ENCODE measurements at places on chromosomes 5 and 9. TPM values are rescaled to one million over a fixed set of nuclear protein-coding genes. Genes with fewer than 3 reads are reported as not detected.

The CCL27 gene
- not detected for total RNA-seq

The PFN3 gene
- not detected for total RNA-seq

The NXNL2 gene
- not detected for total RNA-seq

The ARSI gene
- total RNA-seq = 15.9 TPM

The ZMYND19 gene
- total RNA-seq = 14.2 TPM

The C6 gene
- total RNA-seq = not detected

The ACER2 gene
- total RNA-seq = 2.2 TPM

The ANKRD33B gene
- total RNA-seq = 7.2 TPM

The URM1 gene
- 29.1 TPM for total RNA-seq

The TNFSF15 gene
- total RNA-seq = 4.3 TPM

The TLR4 gene
- total RNA-seq = 14.7 TPM

The PRRT1B gene
- not detected for total RNA-seq

The CEL gene
- not detected for total RNA-seq

The AK3 gene
- 39.2 TPM for total RNA-seq

The SLC36A2 gene
- 1.7 TPM for total RNA-seq

The SLC36A3 gene
- 1.4 TPM for total RNA-seq

The PCDHA7 gene
- total RNA-seq = 3.9 TPM

The FBXO38 gene
- 79.4 TPM for total RNA-seq

The OR1J2 gene
- total RNA-seq = 1.2 TPM

The FBXL7 gene
- total RNA-seq = 7.9 TPM

The TTC23L gene
- 0.72 TPM for total RNA-seq

The FXN gene
- total RNA-seq = 8.2 TPM

The TAF11L11 gene
- total RNA-seq = 0.96 TPM

The CDO1 gene
- not detected for total RNA-seq

The TPPP gene
- total RNA-seq = 1.9 TPM

The KIF4B gene
- total RNA-seq = 4.8 TPM

The DNAJA1 gene
- total RNA-seq = 51.3 TPM

The MTRR gene
- total RNA-seq = 43.1 TPM

The DRD1 gene
- 2.4 TPM for total RNA-seq

The PCDHGA3 gene
- total RNA-seq = 2.2 TPM

The GMCL2 gene
- 4.1 TPM for total RNA-seq

The AFAP1L1 gene
- total RNA-seq = 0.72 TPM

The MLANA gene
- total RNA-seq = 1.2 TPM

The BHMT2 gene
- 18.3 TPM for total RNA-seq

The KCNV2 gene
- total RNA-seq = 1.4 TPM

The UBE2QL1 gene
- total RNA-seq = 0.72 TPM

The SHB gene
- 24.1 TPM for total RNA-seq

The NFIB gene
- 33.0 TPM for total RNA-seq

The DDX41 gene
- 56.3 TPM for total RNA-seq

The AJM1 gene
- total RNA-seq = 1.4 TPM

The MARCHF11 gene
- 8.2 TPM for total RNA-seq

The NR5A1 gene
- not detected for total RNA-seq

The CNOT6 gene
- 18.8 TPM for total RNA-seq

The CTXN3 gene
- total RNA-seq = 2.6 TPM

The PDCD1LG2 gene
- 12.8 TPM for total RNA-seq

The PLAC8L1 gene
- total RNA-seq = not detected

The CDK7 gene
- total RNA-seq = 29.9 TPM

The NTNG2 gene
- 3.9 TPM for total RNA-seq

The C5orf52 gene
- not detected for total RNA-seq

The SPATA31A3 gene
- 2.2 TPM for total RNA-seq

The GTF3C5 gene
- 15.4 TPM for total RNA-seq

The SCGB3A2 gene
- total RNA-seq = not detected

All from umbilical cord (tissue), 2 donors.